Activated CD8-positive, alpha-beta T cell treated with anti-CD3 and anti-CD28 coated beads for 36 hours (primary cell): ENCODE measurements at places on chromosomes 16 and 17. TPM values are rescaled to one million over a fixed set of nuclear protein-coding genes. Genes with fewer than 3 reads are reported as not detected.
A peak's percentile ranks its signal among the peaks of the same experiment; 100 is the strongest.

DNA sequence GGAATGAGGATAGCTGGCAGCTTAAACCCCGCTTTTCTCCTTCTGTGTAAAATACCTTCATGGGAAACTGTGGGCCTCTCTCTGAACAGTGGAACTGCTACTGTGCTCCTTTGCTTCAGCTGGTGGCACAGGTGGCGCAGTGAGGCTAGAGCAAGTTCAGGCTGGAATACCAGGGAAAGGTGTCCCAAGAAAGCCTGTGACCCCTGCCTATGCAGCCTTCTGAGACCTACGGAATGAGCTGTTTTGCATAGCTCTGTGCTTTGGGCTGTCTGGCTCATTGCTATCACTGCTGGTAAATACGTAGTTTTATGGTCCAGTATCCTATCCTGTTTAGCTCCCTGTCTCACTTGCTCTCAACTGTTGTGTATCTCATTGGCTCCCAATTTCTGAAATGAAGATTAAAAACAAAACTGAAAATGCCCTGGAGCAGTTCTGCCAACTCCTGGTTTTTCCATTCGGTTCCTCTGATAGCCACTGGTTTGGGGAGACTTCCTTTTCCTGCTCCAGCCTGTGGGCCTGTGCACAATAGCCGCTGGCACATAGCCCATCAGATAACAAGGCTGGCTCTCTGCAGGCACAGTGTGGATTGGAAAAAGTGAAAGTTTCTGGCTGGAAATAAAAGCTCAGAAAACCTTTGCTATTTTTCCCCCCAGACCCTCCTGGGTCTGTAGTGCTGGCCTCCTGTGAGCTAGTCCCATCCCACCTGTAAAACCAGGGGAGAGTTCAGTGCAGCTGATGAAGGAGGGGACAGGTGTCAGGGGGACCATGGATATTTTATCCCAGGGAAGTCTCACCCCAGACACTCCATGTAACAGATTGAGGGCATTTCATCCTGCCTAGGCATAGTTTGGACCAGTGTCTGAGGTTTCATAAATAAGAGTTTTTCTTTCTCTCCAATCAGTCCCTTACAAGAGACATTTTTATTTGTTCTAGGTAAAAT, 24.0 kb downstream of the LIMD2 start:
- no peak for DNase-seq

DNA sequence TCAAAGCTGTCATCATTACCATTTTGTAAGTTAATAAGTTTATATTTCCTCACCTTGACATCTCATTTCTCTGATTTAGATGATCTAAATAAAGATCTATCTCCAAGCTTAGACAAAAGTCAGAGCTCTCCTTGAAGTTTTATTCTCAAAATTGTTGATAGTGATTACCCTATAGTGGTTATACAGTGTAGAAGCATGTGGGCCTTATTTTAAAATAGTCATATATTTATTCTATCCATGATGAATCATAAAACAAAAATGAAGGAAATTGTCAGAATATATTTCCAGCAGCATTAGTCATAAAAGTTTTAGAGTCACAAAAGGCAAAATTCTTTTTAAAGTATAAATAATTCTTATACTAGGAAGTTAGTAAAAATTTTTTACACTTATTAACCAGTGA, 49.0 kb downstream of the RHOT1 start:
- DNase-seq: no peak

- DNase-seq: no peak
These were observed 8.2 kb upstream of the GGA2 start for GRCh38 chr16:23518435-23518891.

- DNase-seq: peak; percentile 72
These were observed 5.9 kb downstream of the BBS2 start for GRCh38 chr16:56513972-56514371.

DNA sequence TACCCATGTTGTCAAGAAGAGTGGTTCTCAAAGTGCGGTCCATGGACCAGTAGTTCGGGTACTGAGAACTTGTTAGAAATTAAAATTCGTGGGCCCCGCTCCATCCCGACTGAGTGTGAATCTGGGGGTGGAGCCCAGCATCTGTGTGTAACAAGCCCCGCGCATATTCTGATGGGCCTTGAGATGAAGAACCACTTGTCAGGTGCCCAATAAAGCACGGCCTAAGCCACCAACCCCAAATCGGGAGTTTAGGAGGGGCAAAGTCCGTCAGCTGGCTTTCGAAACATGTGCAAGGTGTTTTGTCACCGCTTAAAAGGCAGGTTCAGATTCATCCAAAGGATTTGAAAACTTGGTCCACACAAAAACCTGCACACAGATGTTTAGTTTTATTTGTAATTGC, 29.5 kb downstream of the PSMD12 start:
- no peak for DNase-seq

- DNase-seq: no peak
These were observed 8.0 kb downstream of the TNFAIP1 start for GRCh38 chr17:28343491-28343932.

GRCh38 chr16:7998789-7999453, 591.4 kb downstream of the TMEM114 start:
- no peak for DNase-seq

GRCh38 chr16:26830428-26831127, 236.1 kb upstream of the C16orf82 start:
- no peak for DNase-seq

- DNase-seq: no peak
These were observed 40.6 kb upstream of the CDH1 start for GRCh38 chr16:68696514-68696913.

GRCh38 chr17:70297397-70297796, 128.1 kb downstream of the KCNJ2 start:
- no peak for DNase-seq

- peak; percentile 82 for DNase-seq
These were observed 13.7 kb downstream of the MYO15B start for GRCh38 chr17:75601057-75601987.

DNA sequence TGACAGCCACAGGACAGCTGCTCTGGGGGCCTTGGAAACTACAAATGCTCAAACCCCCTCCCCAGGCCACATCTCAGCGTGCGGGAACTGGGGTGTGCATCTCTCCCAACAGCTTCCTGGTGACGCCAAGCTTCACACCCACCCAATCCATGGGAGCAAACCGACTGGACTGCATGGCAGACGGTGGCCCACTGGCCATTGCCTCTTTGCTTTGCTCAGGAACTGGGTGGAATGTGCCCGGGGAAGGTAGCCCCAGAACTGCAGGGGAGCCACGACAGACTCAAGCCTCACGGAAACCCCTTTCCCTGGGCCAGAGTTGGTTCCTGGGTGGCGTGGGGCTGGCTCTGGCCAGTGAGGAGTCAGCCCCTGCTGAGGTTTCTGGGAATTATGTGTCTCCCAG, 5.2 kb upstream of the C16orf95 start:
- no peak for DNase-seq

GRCh38 chr17:27244491-27245223, 49.3 kb upstream of the WSB1 start:
- DNase-seq: no peak

DNA sequence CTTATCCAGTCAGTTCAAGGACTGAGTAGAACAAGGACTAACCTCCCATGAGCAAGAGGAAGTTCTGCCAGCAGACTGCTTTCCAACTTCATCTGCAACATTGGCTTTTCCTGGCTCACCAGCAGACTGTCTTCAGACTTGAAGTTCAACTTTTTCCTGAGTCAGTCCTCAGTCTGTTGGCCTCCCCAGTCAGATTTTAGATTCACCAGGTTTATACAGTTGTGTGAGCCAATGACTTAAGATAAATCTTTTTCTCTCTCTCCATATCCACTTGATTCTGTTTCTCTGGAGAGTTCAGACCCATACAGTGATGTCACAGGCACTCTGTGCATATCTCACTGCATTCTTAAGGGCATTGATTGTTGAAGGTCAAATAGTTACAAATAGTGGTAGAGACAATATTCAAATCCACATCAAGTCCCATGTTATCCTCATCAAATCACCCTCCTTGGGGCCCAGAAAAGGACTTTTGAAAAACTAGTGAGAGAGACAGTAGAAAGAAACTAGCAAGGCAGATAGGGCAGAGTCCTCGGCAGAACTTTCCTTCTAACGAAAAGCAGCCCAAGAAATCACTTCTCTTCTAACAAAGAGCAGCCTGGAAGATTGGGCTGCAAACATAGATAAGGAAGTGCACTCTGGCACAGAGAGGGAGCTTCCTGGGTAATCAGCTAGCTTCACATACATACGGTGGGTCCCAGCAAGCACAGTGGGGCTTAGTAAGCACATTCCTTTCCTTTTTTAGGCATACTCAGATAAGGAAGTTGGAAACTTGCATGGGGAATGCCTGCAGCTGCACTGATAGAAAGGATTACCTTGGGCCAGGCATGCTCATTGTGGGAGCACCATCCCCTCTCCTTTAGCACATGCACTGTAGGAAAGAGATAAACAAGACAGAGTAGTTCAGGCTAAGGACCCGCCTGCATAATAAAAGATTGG, 132.3 kb upstream of the FAM20A start:
- DNase-seq: no peak

DNA sequence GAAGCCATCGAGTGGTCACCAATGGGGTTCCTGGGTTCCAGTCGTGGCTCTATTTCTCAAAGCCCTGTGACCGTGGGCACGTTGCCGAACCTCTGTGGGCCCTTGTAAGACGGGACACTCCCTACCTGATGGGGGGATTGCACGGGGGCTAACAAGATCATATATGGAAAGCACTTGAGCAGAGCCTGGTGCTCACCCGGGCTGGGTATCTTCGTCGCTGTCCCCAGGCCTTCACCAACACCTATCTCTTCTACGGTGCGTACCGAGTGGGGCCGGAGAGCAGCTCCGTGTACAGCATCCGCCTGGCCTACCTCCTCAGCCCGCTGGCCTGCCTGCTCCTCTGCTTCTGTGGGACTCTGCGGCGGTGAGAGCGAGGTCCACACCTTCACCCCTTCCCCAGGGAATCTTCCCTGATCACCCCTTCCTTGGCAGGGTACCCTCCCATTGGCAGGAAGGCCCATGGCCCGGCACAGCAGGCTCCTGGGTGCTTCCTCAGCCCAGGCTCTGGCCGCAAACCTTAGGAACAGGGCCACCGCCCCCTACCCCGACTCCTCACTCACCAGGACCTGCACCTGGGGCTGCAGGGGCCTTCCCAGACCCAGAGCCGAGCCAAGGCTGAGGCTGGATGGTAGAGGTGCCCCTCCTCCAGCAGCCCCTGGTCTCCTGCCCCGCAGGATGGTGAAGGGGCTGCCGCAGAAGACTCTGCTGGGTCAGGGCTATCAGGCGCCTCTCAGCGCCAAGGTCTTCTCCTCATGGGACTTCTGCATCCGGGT, 2.8 kb downstream of the TMC8 start:
- DNase-seq: peak; percentile 40

GRCh38 chr16:86997058-86997457, 320.1 kb downstream of the C16orf95 start:
- no peak for DNase-seq

DNA sequence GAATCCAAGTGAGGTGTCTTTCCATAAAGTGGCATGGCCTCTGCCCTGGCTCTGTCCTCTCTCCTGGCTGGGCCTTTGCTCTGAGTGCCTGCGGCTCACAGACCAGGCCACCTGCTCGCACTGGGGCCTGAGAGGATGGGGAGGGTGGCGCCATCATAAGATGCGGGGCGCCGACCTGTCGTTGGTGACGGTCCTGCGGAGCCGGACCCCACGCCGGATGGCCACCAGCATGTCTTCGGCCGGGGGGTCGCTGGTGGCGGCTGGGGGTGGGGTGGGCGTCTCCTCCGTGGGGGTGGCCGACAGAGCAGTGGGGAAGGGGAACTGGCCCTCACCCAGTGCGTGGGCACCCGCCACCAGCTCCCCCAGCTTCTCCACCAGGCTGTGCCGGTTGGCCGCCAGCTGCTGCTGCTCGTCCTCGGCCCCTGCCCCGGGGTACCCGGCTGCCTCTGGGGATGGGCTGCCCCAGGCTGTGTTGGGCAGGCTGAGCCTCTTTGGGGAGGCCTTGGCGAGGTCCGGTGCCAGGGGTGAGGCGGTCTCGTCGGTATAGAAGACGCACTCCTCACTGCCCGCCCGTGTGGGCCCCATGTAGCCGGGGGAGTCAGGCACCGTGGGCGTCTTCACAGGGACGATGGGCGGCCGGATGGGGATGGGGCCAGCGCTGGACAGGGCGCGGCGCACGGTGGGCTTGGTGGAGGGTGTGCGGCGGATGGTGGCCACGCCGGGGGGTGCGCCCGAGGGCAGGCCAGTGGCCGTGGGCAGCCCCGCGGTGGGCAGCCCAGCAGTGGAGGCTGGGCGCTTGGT, 17.4 kb downstream of the IL34 start:
- DNase-seq: no peak

- no peak for DNase-seq
These were observed 151.7 kb downstream of the KCNJ18 start for GRCh38 chr17:21843951-21844590.

- DNase-seq: no peak
These were observed 14.2 kb downstream of the ATP6V0A1 start for GRCh38 chr17:42472709-42473521.

GRCh38 chr16:84198401-84198800, 7.4 kb downstream of the ADAD2 start:
- DNase-seq: no peak

Gene ZACN
- total RNA-seq: 2.3 TPM

Gene CDRT15L2
- not detected for total RNA-seq

Gene MT4
- total RNA-seq: not detected

Gene NUTF2
- total RNA-seq: 152 TPM

Gene TRPV3
- 0.25 TPM for total RNA-seq

Gene ARL16
- total RNA-seq: 23.5 TPM

Gene ODF4
- not detected for total RNA-seq

Gene HOXB1
- total RNA-seq: not detected

Gene CLEC18B
- total RNA-seq: not detected

Gene GPRC5B
- not detected for total RNA-seq

Gene SMIM22
- total RNA-seq: not detected

Gene MTSS2
- total RNA-seq: 4.6 TPM

Gene UBE2G1
- total RNA-seq: 44.0 TPM

Gene CD300H
- not detected for total RNA-seq

Gene KRT24
- total RNA-seq: not detected

Gene TBC1D3H
- not detected for total RNA-seq
